Activated gamma-delta T cell (primary cell): ENCODE measurements at places on chromosomes 4 and X.

DNA sequence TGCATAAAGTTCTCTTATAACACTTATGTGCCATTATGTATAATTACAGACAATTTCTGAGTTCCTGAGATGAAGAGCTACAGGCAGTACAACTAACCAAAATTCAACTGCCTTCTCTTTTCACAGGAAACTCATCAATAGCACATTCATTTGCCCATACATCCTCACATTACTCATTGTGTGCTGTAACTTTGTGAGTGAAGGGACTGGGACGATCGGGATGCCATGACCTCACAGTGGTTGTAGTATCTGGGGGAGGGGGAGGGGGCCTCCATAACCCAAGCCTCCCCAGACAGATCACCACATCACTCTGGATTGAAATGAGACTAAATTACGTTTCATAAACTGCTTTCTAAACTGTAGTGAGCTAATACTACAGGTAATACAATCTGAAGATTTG, 60.7 kb downstream of the ABCG2 start:
- no peak for DNase-seq

DNA sequence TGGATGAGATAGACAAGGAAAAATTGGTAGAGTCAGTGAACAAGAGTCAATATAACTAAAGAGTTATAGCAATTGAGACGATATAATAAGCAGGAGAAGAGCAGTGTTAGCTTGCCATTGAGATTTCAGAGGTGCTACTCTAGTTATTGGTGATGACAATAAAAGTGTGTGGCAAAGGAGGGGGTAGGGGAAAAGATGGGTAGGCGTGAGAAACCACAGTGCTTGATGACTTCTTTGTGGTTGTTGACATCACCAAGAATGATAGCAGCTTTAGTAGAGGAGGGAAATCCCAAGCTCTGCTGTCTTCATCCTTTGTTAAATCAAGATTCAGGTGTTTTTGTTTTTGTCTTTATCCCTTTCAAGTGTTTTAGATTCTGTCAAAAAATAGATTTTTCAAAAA, 179.9 kb upstream of the PPP3CA start:
- DNase-seq, result no peak

DNA sequence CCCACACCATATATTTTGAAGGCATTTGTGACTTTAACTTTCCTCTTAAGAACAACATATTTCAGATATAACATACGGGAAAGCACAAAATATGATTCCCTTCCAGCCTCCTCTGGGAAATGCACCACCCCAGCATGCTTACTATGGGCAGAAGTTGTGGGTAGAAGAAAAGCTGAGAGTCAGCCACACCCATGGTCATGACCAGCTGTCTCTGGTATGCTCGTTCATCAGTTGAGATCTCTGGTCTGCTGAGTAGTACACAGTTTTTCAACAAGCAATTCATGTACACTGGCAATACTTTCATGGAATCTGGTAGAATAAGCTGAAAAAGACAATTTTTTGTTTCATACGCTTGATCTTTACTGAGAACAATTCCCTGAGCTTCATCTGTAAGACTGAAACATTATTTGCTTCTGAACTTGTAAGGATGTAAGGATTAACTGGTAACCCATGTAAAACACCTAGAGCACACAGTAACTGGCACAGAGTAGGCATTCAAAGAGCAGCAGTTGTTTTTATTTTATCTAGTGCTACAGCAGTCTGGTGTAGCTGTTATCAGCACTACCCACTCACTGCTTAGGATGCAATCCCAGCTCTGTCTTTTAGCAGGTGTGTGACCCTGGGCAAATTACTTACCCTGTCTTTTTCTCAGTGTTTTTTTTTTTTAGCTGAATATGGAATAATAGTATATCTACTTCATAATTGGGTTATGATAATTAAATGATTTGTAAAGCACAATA, 47.6 kb downstream of the METTL14 start:
- no peak for DNase-seq

DNA sequence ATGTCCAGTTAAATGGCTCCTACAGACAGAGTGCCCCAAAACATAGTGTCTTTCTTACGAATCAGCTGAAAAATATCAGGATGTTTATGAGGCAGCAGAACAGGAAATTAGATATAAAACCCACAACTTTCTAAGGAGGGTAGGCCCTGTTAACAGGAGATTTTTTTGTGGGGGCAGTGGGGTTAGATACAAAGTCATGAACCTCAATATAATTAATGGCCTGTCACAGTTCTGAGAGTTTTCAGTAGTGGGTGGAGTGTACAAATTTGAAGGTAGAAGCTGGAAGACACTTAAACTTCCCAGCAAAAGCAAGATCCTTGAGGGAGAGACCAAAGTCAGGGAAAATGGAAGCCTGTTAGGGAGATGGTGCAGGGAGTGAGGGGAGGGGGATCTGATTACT, 17.4 kb downstream of the PAGE4 start:
- DNase-seq, result no peak

DNA sequence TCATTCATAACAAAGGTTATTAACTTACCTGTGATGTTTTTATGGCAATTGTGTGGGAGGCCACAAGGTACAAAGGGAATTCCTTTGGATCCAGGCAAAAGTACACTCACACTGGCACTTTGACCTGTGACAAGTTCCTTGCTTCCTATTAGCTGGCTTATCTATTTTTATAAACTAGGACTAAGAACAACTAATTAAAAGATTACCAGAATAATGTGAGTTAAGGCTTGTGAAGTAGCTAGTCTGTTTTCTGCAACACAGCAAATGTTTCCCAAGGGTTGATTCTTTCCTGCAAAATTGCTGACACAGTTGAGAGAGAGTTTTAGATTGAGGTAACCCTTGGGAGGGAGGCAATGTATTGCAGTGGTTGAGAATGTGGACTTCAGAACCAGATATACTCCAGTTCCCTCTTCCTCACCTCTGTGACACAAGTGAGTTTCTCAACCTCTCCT, 107.9 kb downstream of the CPEB2 start:
- no peak for DNase-seq

GRCh38 chrX:139454743-139455142, 75.8 kb upstream of the F9 start:
- DNase-seq, result no peak

DNA sequence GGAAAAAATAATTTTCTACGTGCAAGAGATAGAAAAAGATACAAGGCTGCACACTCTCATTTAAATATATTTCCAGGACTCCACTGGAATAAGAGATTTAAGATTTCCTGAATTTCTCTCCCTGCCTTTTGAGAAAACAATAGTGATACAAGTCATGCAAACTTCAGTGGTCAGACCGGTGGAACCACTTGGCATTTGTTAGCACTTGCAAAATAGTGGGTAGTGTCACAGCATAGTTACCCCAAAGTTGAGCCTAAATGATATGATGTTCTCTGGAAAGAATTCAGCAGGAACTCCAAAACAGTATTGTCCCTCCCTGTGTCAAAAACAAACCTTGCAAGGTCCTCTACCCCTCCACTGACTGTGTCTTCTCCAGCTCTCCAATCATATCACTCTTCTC, 102.3 kb downstream of the ANKRD50 start:
- no peak for DNase-seq

GRCh38 chr4:24116107-24116506, 226.3 kb upstream of the PPARGC1A start:
- no peak for DNase-seq

- DNase-seq, result no peak
These were observed 3.3 kb upstream of the HAUS3 start for GRCh38 chr4:2245057-2245786.

DNA sequence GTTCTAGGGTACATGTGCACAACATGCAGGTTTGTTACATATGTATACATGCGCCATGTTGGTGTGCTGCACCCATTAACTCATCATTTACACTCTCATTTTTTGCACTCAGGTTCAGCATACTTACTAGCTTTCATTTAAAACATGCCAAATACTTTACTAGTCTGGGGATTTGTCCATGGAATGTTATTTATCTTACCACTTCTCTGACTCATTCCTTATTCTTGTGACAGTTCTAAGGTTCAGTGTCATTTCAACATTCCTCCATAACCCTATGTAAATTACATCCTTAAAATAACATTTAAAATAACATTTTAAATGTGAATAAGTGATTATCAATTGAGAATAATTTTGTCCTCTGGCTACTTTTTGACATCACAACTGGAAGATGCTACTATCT, 19.5 kb upstream of the SYTL5 start:
- DNase-seq, result no peak
